ENCODE measurements at places on chromosomes 5 and 9. TPM values are rescaled to one million over a fixed set of nuclear protein-coding genes. Genes with fewer than 3 reads are reported as not detected.

The CATSPER3 gene
- not detected for total RNA-seq

The NUTM2F gene
- total RNA-seq: not detected

The MEF2C gene
- total RNA-seq: 22.3 TPM

The TMC1 gene
- total RNA-seq: not detected

- no peak for DNase-seq
- H3K27me3 ChIP-seq: no peaks in the 10 kb centered on the region
- H3K4me1 ChIP-seq: peaks cover 32% of the 10 kb centered on the region
- H3K27ac ChIP-seq: no peak overlapping the region
- H3K4me3 ChIP-seq: no peak overlapping the region
Observed at GRCh38 chr5:74633695-74634094, 6.8 kb downstream of the ENC1 start.

- H3K4me1 ChIP-seq: peaks cover 13% of the 10 kb centered on the region
- no peak overlapping the region for H3K27ac ChIP-seq
- no peaks in the 10 kb centered on the region for H3K27me3 ChIP-seq
- no peaks in the 10 kb centered on the region for H3K36me3 ChIP-seq
Observed at GRCh38 chr5:143986516-143987212, 174.7 kb downstream of the HMHB1 start.

DNA sequence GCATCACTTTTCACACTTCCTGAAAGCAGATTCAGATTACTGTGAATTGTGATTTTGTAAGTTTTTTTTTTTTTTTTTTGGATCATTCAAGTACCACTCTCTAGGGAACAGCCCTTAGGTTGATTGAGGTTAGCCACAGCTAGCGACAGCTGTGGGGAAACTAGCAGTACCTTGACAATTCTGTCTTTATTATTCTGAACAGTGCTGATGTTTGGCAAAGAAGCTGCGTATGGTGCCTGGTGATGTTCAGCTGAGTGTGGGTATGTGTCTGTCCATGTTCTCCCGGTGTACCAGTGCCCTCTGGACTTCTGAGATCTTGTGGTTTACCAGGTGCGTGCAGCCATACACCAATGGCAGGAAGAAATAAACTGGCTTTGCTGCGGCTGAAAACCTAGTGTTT, 117.3 kb upstream of the PLPPR1 start:
- no peak for DNase-seq
- no peak overlapping the region for H3K4me3 ChIP-seq
- H3K27ac ChIP-seq: no peak overlapping the region

DNA sequence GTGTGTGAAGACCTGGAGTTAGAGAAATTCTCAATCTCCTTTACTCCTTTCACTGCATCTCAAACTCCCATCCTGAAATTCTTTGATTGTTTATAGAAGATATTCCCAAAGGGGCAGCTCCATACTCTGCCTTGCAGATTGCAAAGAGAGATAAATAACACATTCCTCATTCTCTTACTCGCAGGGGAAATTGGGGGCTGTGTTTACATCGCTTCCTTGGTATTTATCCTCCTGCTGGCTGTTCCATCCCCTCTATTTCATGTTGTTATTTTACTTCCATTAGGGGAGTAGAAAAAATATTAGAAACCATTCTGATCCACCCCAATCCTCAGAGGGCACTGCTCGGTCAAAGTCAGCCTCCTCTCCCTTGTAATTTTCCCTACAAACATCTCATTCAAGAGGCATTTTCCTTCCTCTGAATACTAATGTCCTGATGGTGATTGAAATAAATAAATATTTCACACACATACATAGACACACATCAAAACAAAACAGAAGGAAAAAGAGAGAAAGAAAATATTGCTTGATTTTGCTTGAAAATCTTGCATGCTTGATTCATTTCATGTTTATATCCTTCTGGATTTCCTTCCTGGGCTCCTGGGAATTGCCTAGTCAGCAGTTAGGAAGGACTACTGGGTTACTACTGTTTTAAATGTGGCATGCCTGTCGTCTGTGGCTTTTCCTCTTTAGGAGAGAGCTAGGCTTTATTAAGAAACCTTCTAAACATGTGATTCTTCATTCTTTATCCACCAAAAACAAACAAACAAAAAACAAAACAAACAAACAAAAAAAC, 420.1 kb upstream of the PAPPA start:
- H3K36me3 ChIP-seq: no peaks in the 10 kb centered on the region
- no peak overlapping the region for H3K27ac ChIP-seq
- H3K4me3 ChIP-seq: no peak overlapping the region
- H3K27me3 ChIP-seq: no peaks in the 10 kb centered on the region

GRCh38 chr9:7452378-7452777, 347.2 kb downstream of the DMAC1 start:
- no peak overlapping the region for H3K4me3 ChIP-seq
- H3K27ac ChIP-seq: no peak overlapping the region
- H3K27me3 ChIP-seq: no peaks in the 10 kb centered on the region
- H3K36me3 ChIP-seq: no peaks in the 10 kb centered on the region
- DNase-seq: no peak
